ENCODE measurements at places on chromosomes 2 and 18.

DNA sequence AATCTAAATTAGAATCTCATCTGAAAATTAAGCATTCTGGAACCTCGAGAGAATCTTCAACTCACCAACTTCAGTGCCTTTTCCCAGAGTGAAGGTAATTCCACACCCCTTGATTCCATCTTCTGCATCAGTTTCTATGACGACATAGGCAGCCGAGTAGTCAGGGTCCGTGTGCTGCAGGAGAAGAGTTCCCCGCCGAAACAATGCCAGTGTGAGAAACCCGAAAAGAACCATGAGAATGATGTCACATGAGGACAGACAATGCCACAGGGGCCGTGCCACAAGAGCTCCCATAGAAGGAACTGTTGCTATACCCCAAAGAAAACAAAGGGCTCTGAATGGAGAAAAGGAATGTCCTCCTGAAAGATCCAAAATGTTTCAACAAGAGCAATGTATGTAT lies 6.0 kb downstream of the ENOSF1 start:
- DNase-seq = no peak

GRCh38 chr2:43518181-43518580 lies 77.7 kb downstream of the THADA start:
- no peak for DNase-seq

DNA sequence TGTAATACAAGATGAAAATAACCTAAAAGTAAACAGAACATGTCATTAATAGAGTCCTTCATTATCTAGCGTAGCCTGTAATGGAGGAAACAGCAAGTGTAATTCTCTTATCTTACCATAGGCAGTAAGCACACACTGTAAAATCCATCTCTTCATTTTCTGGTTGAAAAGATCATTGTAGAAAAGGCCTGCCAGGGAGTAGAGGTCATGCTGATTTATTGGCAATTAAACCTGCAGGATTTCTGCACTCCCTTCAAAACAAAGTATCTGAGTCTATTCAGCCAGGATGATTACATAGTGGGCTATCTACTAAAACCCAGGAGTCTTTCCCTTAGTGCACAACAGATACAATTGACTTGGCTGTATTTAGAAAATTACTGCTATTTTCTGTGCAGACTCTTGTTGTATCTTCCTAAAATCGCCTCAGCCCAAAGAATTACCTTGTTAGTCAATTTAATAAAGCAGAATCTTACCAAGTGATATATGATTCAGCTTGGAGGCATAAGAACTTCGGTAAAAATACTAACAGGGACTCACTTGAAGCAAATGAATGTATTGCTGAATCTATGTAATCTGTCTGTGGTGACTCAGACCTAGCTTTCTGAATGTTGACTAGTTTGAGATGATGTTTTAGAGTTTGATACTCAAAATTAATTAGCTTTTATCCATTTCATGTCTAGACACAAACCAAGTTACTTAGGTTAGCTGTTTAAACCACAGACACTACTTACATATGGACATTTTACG lies 250.4 kb upstream of the STON1 start:
- DNase-seq = peak; percentile 6

GRCh38 chr2:235924675-235925063 lies 243.5 kb downstream of the GBX2 start:
- DNase-seq = no peak

- DNase-seq = no peak
These were observed 15.1 kb upstream of the MEP1B start for GRCh38 chr18:32174719-32175118.

DNA sequence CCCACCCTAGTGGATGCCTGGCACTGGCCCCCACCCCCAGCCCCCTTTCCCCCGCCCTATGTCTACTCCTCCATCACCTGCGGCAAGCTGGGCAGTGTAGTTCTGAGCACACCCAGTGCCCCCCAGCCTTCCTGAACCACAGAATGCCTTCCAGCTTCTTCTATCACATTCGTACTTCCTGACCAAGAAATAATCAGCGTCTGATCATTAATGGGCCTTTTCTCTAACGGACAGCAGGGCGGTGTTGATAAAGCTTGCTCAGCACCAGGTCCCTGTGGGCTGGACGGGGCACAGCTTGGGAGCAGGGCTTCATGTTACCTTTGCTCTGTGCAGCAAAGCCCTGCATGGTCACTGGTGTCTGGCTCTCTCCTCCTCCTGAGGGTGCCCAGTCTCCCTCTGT lies 15.4 kb downstream of the UXS1 start:
- no peak for DNase-seq

DNA sequence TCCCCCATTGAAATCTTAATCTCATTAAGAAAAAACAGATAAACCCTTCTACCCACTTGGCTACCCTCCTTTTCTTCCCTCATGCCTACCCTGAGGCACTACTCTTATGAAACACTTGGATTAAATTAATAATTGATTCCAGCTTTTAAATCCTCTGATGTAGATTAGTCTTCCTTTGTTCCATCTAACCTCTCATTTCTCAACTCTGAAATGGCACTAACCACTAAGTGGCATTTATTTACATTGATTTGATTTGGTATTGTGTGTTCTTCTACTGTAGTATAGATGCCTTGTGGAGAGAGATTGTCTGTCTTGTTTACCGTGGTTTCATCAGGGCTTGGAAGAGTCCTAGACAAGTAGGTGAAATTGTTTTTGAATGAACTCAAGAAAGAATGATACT lies 26.7 kb downstream of the ITGA4 start:
- no peak for DNase-seq

DNA sequence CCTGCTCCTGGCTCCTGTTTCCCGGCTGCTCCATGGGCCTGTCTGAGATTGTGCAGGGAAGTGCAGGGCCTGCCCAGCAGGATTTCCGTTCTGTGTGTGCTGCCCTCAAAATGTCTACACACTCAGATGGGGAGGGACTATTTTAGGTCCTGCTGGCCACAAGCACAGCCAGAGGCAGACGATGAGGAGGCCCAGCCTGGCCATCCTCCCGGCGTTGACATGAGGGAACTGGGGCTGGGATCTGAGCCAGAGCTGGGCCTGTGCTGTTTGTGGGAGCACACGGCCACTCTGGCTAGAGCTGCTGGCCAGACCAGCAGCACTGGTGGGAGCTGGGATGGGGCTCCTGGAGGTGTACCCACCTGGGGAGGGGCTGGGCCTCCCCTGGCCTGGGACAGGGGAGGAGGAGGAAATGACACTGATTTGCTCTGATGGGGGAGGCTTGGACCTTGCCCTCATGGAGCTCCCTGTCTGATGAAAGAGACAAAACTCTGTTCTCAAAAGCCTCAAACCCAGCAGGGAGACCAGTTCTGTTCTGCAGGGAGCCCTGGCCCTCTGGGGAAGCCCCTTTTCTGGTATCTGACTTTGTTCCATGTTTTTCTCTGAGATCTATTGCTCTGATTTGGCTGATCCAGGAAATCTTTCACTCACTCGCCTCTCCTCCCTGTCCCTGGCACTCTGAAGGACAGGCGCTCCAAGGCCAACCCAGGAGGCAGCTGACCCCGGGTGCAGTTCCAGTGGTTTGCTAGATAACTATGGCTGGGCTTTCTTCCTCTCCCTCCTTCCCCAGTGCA lies 161.8 kb downstream of the DYSF start:
- no peak for DNase-seq

DNA sequence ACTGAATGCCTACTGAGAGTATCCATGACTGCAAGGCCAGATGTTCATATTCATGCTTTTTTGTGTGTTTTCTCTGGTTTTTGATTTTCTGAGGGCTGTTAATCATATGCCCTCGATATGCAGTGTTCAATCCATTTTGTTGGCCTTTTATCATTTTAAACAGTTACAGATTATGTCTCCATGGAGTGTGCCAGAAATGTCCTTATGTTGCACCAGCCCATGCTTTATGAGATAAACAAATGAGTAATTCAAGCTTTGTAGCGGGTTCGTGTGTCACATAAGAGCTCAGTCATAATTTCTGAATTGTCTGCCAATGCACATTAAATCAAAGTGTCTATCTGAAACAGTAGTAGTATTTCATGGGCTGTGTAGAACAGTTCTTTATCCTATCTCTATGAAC lies 583.0 kb downstream of the THSD7B start:
- no peak for DNase-seq

DNA sequence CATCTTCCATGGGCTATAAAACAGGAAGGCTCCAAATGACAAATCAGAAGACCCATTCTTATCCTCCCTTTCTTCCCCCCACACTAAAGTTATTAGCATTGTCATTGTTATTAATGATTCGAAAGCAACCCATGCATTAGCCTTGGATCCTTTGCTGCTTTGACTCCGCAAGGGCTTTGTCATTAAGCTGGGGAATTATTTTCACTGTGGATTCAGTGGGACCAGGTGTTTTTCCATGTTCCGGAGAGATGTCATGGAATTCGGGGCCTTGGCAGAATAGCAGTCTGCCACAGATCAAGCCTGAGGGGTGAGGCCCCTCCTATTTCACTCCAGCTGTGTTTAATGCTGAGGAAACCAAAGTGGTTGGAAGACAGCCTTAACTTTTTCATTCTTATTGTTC lies 357.1 kb downstream of the EN1 start:
- DNase-seq = no peak

DNA sequence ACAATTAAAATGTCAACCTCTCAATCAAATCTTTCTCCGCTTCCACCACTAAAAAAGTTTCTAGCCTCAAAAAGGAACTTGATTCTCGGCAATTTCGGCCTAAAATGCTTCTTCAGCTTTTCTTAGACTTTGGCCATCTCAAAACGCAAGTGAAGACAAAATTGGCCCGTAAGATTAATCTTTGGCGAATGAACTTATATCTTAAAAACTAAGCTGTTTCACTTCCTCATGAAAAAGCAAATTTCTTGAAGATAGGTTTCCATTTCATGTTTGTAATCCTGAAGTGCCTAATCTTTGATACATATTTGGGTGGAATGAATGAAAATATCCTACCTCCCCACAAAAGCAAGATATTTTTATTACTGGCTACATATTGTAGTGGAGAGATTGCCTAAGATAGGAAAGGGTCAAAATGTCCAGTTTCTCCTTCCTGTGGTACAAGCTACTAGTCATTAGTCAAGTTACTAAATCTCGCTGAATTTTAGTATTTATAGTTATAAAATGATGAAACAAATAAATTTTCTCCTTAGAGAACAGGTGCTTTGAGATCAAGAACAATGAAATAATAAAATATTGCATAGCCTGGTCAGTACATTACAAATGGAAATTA lies 85.4 kb upstream of the ZEB2 start:
- no peak for DNase-seq

DNA sequence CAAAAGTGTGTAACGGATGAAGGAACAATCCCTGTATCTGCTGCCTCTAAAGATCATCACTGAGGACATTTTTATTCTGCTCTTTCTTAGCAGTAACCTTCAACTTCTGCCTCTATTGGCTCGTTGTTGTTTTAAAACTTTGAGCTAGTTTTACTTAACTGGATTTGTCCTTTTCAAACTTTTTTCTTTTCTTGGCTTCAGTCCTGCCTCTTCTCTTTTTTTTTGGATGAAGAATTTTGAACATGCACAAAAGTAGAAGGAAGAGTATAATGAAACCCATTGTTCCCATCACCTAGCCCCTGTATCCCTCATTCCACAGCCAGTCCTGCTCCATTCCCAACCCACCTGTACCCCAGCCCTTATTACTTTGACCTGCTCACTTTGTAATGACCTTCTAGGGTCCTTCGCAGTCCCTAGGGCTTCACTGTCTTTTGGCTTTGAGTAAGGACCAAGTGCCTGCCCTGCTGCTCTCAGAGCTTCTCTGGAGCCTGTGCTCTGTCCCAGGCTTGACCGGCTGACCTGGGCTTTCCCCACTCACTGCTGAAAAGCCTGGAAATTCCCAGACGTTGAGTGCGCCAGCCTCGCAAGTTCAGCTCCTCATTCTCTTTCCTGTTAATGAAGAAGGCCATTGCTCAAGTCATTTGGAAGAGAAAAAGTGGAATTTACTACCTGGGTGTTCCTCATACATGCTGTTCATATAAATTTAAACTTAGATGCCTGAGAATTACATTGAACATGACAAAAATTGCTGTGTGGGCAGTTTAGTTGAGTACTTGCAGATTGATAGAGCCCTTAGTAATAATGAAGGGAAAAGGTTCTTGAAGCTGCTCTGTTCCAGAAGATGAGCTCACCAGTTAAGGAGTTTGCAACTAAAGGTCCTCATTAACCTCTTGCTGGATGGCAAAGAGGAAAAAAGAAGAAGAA lies 149.3 kb upstream of the ALPP start:
- DNase-seq = no peak

DNA sequence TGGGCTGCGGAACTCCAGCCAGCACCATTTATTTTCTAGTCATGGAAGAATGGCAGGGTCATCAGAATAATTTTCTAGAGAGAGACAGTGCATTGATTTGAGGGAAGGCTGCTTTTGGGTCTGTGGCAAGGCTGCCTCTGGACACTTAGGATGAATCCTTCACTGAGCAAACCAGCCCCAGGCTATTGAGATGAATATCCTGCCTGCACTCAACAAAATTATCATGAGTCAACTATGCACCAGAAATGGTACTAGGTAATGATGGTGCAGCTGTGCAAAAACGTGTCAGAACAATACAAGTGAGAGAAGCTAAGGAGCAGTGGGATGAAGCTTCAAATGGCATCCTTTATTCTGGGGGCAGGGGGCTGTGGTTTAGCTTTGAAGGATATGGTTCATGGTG lies 115.8 kb downstream of the SPHKAP start:
- DNase-seq = no peak

GRCh38 chr2:70362661-70363060 lies 60.8 kb upstream of the FAM136A start:
- no peak for DNase-seq

GRCh38 chr2:39837856-39838453 lies 58.9 kb upstream of the THUMPD2 start:
- no peak for DNase-seq

- DNase-seq = no peak
These were observed 8.3 kb upstream of the MRPL33 start for GRCh38 chr2:27762951-27763906.

DNA sequence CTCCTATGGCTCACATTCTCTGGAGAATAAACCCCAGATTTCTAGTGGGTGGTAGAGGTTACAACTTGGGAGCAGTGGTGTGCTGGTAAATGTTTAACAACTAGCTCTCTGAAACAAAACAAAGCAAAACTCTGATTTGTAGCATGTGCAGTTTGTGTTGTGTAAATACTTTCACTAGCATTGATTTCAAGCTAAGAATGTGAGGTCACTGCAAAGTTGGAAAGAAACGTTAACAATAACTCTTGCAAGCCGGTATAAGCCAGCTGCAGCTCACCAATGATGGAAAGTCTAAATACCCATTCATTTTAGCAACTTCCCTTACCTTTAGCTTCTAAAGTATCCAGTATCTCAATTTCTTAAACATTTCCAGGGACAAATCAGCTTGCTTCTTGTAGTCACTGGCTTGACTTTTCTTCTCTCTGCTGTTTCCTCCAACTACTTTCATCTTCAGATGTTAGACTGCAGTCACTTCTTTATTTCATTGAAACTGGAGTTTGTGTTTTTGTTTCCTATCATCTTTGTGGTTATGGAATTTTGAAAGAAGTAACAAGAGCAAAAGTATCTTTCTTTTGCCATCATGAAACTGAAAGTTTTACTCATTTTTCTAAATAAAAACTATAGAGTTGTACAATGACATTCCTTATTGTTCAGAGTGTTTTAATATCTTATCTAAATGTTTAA lies 140.2 kb downstream of the PLCL1 start:
- DNase-seq = no peak

- no peak for DNase-seq
These were observed 83.9 kb downstream of the FAM210A start for GRCh38 chr18:13642440-13642827.
